ENCODE measurements at places on chromosomes 4 and X. TPM values are rescaled to one million over a fixed set of nuclear protein-coding genes. Genes with fewer than 3 reads are reported as not detected.

Gene HMGN5
- 2.1 TPM for total RNA-seq

Gene TREX2
- 1.6 TPM for total RNA-seq

Gene IL13RA1
- total RNA-seq = 58.6 TPM

Gene LANCL3
- not detected for total RNA-seq

Gene XAGE2
- total RNA-seq = not detected

Gene TMEM164
- 111 TPM for total RNA-seq

Gene HERC5
- 4.3 TPM for total RNA-seq

Gene PCSK1N
- total RNA-seq = 16.0 TPM

Gene RASGEF1B
- total RNA-seq = 0.05 TPM

Gene NPY1R
- total RNA-seq = not detected

Gene CYBB
- total RNA-seq = 0.04 TPM

Gene CTAG1B
- not detected for total RNA-seq

Gene GLRA2
- total RNA-seq = not detected

Gene UGT2A1
- not detected for total RNA-seq

Gene ZIC3
- total RNA-seq = not detected

Gene UGT2B11
- not detected for total RNA-seq

Gene KLHL13
- 0.28 TPM for total RNA-seq

Gene F9
- total RNA-seq = not detected

Gene APBB2
- total RNA-seq = 14.3 TPM

Gene ADGRG4
- total RNA-seq = not detected

Gene PAPSS1
- total RNA-seq = 29.8 TPM

Measured in A549 treated with dexamethasone at 1 μM for 4 hours (cell line).